ENCODE measurements at places on chromosomes 3 and 15.
A peak's percentile ranks its signal among the peaks of the same experiment; 100 is the strongest.

DNA sequence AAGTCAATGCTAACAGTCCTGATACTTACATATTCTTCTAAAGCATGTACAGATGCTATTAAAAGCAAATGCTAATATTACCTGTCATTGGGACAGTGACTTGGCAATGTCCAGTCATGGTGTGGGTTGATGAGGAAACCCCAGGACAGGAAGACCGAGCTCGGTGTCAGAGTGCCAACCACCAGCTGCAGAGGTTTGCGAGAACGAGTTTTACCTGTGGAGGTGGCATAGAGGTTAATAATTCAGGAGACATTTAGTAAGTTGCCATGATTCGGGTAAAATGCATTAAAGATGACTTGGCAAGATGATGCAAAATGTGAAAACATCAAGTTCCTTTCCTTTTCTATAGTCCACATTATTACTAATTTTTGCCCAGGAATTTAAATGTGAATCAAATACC is 94.5 kb downstream of the ABI3BP start:
- H3K4me1 ChIP-seq, result peaks cover 9% of the 10 kb centered on the region
- no peaks in the 10 kb centered on the region for H3K36me3 ChIP-seq
- H3K27me3 ChIP-seq, result no peaks in the 10 kb centered on the region
- H3K27ac ChIP-seq, result no peak overlapping the region
- DNase-seq, result no peak

- peaks cover 47% of the 10 kb centered on the region for H3K4me1 ChIP-seq
- no peaks in the 10 kb centered on the region for H3K27me3 ChIP-seq
- H3K4me3 ChIP-seq, result peak overlapping the region; percentile 23
- peak overlapping the region; percentile 70 for H3K27ac ChIP-seq
- DNase-seq, result peak; percentile 68
Measured at GRCh38 chr15:80991421-80991820, 1.8 kb upstream of the MESD start.

GRCh38 chr15:48451241-48451640 is 120.0 kb downstream of the DUT start:
- H3K27ac ChIP-seq, result no peak overlapping the region
- no peak overlapping the region for H3K4me3 ChIP-seq
- DNase-seq, result no peak
- H3K4me1 ChIP-seq, result no peaks in the 10 kb centered on the region
- H3K36me3 ChIP-seq, result no peaks in the 10 kb centered on the region

DNA sequence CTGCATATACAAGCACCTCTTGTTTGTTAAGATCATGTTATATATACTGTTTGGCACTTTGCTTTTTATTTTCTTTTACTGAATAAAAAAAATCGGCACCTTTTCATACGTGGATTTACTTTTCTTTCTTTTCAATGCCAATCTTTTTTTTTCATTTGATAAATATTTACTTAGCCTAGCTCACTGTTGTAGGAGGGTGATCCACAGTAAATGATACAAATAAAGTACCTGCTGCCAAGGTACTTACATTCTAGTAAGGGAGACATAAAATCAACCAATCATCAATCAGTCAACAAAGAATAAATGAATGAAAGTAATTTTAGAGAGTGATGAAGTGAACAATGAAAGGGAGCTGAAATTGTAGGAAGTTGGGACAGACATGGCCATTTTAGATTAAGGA is 18.3 kb downstream of the GNB5 start:
- H3K27ac ChIP-seq, result no peak overlapping the region
- no peak overlapping the region for H3K4me3 ChIP-seq
- H3K27me3 ChIP-seq, result no peaks in the 10 kb centered on the region
- no peak for DNase-seq
- peaks cover 5% of the 10 kb centered on the region for H3K36me3 ChIP-seq

- no peaks in the 10 kb centered on the region for H3K4me1 ChIP-seq
- DNase-seq, result no peak
- H3K27ac ChIP-seq, result no peak overlapping the region
- no peaks in the 10 kb centered on the region for H3K36me3 ChIP-seq
Measured at GRCh38 chr3:65526656-65527055, 512.1 kb downstream of the MAGI1 start.

DNA sequence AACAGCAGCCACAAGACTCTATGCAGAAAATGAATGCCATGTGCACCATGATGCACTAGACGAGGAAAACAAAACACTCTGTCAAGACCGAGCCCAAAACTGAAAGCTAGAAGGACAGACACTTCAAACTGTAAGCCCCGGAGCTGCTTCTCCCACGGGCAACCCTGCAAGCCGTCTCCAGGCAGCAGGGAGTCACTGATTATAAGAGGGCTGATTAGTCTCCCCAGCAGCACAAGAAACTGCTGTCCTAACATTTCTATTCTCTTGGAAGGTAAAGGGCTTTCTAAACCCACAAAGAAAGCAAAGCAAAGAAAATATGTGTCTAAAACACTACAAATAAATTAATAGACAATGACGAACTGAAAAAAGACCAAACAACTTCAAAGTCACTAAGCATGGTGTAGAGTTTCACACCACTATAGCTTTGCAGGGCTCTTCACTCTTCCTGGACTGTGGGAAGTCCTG is 15.5 kb downstream of the TBC1D2B start:
- H3K4me3 ChIP-seq, result peak overlapping the region; percentile 64
- H3K36me3 ChIP-seq, result peaks cover 3% of the 10 kb centered on the region
- peaks cover 42% of the 10 kb centered on the region for H3K4me1 ChIP-seq
- DNase-seq, result peak; percentile 71
- H3K27me3 ChIP-seq, result no peaks in the 10 kb centered on the region
- H3K27ac ChIP-seq, result peak overlapping the region; percentile 91

DNA sequence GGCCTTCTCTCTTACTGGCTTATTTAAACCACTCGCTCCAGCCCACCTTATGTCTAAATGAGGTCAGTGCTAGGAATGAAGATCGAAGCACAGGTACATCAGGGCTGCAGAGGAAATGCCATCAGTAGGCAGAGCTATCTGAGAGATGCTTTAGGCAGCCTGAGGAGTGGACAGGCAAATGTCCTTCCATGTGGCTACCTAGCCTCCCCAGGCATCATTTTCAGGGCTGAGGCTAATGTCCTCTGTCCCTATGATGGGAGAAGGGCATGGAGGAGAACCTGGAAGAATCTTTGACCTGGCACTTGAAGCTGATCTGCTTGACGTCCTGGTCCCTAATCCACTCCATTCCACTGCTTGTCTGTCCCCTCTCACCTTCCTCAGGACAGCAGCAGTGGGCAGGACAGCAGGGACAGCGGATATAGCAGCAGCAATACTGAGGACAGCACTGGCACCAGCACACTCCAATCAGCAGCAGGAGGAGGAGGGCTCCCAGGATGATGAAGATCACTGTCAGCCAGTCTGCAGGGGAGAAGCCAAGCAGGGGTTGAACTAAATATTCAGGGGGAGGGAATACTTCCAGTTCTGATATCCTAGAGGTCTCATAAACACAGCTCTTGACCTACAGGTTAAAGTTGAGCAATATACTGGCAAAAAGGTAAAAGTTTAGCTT is 21.0 kb downstream of the ILDR1 start:
- H3K27ac ChIP-seq, result no peak overlapping the region
- peaks cover 53% of the 10 kb centered on the region for H3K4me1 ChIP-seq
- no peak for DNase-seq

DNA sequence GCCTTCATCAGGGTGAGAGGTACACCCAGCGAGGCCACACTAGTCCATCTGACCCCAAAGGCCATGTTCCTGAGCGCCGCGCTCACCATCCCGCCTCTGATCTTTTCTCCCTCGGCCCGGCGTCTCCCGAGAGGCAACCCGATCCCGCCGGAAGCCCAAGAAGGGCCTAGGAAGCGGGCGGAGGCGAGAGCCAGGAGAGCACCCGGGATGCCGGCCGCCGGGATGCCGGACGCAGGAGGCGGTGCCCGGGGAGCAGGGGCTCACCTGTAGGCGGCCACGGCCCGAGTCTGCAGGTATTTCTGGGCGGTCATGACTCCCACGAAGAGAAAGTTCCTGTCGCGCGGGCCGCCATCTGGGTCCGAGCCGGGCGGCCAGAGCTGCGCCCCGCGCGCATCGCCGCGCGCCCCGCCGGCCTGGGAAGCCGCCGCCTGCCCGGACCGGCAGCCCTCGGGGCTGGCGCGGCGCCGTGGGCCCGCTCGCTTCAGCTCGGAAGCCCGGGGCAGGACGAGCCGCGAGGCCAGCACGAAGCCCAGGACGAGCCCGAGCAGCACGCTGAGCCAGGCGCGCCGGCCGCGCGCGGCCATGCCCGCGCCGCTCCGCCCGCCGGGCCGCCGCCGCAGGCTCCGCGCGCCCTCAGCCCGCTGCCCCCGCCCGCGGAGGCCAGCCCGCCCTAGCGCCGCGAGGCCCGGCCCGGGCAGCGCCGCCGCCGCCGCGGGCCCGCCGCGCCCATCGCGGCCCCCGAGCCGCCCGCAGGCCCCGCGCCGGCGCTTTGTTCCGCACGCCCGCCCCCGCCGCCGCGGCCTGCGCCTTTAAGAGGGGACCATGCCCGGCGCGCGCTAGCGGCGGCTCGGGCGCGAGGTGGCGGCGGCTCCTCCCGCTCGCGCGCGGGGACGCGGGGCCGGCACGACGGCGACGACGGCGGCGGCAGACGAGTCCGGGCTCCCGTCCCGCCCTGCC is 697 bp downstream of the CHSY1 start:
- no peaks in the 10 kb centered on the region for H3K27me3 ChIP-seq
- peak overlapping the region; percentile 80 for H3K4me3 ChIP-seq
- peaks cover 31% of the 10 kb centered on the region for H3K36me3 ChIP-seq
- peaks cover 72% of the 10 kb centered on the region for H3K4me1 ChIP-seq

- H3K4me3 ChIP-seq, result peak overlapping the region; percentile 36
- peaks cover 32% of the 10 kb centered on the region for H3K4me1 ChIP-seq
- peaks cover 21% of the 10 kb centered on the region for H3K27me3 ChIP-seq
- DNase-seq, result no peak
Measured at GRCh38 chr3:122642935-122643334, 37.7 kb upstream of the PARP14 start.

DNA sequence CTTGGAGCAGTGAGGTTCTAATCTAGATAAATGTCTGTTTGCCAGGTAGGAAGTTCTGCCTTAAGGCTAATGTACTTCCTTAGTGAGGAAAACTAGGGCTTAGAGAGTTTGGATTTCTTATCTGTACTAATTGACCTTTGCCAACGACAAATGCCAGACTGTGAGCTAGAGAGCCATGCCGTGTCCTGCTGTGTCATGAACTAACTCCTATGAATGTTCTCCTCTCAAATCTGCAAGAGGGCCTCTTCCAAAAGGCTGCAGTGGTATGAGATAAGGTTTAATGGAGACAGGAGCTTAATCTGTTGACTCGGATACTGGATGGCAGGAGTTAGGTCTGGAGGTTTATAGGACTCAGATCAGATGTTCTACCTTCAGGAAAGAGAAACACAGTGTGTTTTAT is 524.9 kb downstream of the NTRK3 start:
- H3K4me1 ChIP-seq, result peaks cover 2% of the 10 kb centered on the region
- no peak overlapping the region for H3K27ac ChIP-seq
- DNase-seq, result no peak
- no peak overlapping the region for H3K4me3 ChIP-seq
- H3K27me3 ChIP-seq, result no peaks in the 10 kb centered on the region

DNA sequence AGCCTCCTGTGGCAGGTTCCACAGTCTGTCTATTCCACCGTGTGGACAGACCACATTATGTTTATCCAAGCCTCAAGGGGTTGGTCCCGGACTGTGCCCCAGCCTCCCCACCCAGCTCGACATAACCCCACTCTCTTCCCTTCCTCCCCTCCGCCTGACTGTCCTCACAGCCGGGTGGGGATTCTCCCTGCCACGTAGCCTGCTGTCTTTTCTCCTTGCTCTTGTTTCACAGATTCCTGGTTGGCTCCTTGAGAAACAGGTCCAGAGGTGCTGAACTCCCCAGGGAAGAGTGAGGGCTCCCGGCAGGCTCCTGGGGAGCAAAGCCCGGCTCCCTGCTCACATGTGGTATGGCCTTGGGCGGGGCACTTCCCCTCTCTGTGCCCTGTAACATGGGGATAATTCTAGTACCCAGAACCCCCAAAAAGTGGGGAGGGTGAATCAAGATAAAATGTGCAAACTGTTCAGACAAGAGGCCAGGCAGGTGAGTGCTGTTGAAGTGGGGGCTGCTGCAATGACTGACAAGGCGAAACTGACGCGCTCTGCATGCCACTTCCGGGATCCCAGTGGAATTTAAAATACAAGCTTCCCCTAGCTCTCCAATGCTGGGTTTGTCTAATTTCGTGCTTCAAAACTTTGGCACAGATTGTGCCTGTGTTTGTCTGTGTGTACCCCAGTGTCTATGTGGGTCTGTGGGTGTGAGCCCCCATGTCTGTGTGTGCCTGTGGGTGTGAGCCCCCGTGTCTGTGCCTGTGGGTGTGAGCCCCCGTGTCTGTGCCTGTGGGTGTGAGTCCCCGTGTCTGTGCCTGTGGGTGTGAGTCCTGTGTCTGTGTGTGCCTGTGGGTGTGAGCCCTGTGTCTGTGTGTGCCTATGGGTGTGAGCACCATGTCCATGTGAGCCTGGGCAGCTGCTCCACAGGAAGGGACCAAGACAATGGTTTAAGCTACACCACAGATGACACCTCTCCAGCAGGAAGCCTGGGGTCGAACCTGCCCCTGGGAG is 160.6 kb upstream of the IQSEC1 start:
- H3K4me3 ChIP-seq, result peak overlapping the region; percentile 42
- peak; percentile 57 for DNase-seq
- H3K36me3 ChIP-seq, result no peaks in the 10 kb centered on the region
- peak overlapping the region; percentile 79 for H3K27ac ChIP-seq
- peaks cover 22% of the 10 kb centered on the region for H3K27me3 ChIP-seq

DNA sequence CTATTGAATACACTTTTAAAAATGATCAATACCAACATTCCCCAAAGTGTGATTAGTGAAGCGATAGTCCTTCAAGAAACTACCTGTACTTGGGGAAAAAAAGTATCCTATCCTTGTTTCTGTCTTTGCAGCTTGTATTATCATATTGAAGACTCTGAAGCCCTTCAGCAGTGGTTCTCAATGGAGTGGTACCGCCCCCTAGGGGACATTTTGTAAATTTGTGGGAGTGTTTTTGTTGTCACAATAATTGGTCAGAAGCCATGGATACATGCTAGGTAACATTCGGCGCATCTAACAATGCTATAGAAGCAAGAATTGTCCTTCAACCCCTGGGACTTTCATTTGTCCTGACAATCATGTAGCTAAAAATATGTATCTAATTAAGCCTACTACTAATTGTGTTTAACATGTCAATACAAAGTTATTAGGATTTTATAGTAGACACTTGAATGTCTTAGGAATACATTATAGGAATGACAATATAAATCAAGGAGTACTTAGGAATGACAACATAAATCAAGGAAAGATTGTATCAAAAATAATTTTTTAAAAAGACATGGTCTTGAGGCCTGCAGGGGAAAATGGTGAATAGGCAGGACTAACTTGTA is 53.7 kb downstream of the NMD3 start:
- peak; percentile 63 for DNase-seq
- no peak overlapping the region for H3K27ac ChIP-seq
- peaks cover 4% of the 10 kb centered on the region for H3K4me1 ChIP-seq
- H3K27me3 ChIP-seq, result no peaks in the 10 kb centered on the region
- no peak overlapping the region for H3K4me3 ChIP-seq

DNA sequence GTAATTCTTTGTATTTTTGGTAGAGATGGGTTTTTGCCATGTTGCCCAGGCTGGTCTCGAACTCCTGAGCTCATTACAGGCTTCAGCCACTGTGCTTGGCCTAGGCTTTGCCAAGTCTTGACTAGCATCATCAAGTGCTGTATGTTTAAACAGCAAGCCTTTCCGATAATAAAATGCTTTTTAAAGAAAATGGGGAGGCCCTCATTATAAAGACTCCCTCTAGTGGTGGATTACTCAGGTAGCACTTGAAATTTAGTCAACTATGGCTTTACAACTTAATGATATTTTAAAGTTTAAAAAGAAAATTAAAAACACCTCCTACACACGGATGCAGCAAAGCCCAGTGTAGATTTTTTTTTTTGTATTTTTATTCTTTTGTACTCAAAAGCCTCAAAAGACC is 213.6 kb downstream of the GAP43 start:
- no peak for DNase-seq
- no peaks in the 10 kb centered on the region for H3K36me3 ChIP-seq
- peaks cover 15% of the 10 kb centered on the region for H3K27me3 ChIP-seq
- H3K27ac ChIP-seq, result no peak overlapping the region
